PC-9 (cell line): ENCODE measurements at places on chromosomes 2 and 18. TPM values are rescaled to one million over a fixed set of nuclear protein-coding genes. Genes with fewer than 3 reads are reported as not detected.

DNA sequence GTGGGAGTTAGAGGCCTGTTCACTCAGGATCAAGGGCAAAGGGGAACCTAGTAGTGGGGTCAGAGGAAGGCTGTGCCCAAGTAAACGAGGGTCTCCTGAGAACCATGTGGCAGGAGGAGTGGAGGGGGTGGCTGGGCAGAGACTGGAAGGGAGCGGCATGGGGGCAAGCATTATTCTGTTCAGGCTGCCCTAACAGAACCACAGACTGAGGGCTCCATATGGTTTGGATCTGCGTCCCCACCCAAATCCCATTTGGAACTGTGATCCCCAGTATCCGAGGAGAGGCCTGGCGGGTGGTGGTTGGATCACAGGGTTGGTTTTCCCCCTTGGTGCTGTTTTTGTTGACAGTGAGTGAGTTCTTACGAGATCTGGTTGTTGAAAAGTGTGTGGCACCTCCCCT lies 287.0 kb downstream of the PHLPP1 start:
- no peak for DNase-seq

- no peak for DNase-seq
Observed at GRCh38 chr2:285531-285930, 2.4 kb downstream of the ALKAL2 start.

GRCh38 chr2:31831585-31831984 lies 179.2 kb downstream of the MEMO1 start:
- DNase-seq: no peak

DNA sequence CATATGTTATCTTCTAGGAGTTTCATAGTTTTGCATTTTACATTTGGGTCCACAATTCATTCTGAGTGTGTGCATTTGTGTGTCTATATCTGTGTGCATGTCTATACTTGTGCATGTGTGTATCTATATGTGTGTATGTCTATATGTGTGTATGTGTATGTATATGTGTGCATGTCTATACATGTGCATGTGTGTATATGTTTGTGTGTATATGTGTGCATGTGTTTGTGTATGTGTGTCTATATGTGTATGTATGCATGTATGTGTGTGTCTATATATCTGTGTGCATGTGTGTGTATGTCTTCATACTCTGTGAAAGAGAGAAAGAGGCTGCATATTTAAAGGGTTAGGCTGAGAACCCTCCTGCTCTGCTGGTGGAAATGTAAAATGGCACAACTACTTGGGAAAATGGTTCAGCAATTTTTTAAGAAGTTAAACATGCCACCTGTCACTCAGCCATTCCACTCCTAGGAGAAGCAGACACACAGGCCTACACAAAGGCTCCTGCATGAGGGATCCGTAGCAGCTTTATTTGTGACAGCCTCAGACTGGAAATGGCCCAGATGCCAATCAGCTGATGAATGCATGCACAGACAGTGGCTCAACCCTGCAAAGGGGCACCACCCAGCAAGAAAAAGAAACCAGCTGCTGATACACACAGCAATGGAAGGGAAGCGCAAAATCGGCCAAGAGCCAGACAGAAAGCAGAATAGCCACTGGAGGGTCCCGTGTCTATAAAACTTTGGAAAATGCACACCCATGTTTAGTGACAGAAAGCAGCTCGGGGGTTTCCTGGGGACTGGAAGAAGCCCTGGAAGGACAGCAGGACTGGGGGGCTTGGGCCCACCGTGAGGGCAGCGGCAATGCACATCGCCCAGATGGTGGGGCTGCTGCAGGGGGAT lies 146.8 kb downstream of the SEPTIN10 start:
- DNase-seq: peak; percentile 64

- no peak for DNase-seq
Observed at GRCh38 chr2:111188681-111189080, 68.0 kb downstream of the BCL2L11 start.

GRCh38 chr18:39741755-39742466 lies 2176.3 kb upstream of the CELF4 start:
- no peak for DNase-seq

DNA sequence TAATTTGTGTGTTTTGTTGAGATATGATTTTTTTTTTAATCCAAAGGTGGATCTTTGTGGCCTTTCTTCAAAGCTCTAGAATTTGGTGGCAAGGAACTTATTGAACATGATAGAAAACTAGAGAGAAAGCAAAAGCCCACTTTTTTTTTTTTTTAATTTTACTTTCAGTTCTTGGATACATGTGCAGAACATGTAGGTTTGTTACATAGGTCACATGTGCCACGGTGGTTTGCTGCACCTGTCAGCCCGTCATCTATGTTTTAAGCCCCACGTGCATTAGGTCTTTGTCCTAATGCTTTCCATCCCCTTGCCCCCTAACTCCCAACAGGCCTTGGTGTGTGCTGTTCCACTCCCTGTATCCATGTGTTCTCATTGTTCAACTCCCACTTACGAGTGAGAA lies 135.9 kb downstream of the RHBDD1 start:
- no peak for DNase-seq

DNA sequence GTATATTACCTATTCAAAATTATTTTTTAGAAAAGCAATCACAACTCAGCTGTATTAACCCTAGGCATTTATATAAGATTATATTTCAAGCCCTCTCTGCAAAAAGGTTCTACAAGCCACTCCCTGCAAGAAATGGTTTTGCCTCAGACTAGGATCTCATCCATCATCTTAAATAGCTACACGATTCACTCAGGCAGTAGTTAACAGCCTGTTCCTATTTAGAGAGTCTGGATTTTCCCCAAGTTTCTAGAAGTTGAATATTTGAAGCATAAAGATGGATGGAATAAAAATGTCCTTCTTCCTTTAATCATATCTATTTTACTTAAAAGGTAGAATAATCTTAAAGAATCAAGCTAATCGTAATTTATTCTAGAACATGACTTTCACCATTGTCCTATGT lies 167.1 kb upstream of the STK17B start:
- no peak for DNase-seq

- DNase-seq: peak; percentile 91
Observed at GRCh38 chr18:48997985-48998831, 47.4 kb upstream of the SMAD7 start.

DNA sequence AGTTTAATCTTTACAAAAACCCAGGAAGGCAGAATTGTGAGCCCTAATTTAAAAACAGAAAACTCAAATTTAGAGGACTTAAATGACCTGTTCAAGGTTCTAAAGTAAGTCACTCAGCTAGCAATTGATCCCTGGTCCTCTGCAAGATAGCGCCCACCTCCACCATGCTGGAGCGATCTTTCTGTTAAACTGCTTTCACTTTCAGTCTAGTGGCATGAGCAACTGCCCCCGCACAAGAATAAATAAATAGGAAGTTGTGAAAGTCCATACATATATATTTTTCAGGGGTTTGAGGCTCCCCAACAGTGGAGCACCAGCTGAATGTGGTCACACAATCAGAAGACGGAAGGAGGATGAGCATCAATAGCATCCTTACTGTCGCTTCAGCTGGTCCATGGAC lies 217.9 kb downstream of the NAPG start:
- DNase-seq: no peak

DNA sequence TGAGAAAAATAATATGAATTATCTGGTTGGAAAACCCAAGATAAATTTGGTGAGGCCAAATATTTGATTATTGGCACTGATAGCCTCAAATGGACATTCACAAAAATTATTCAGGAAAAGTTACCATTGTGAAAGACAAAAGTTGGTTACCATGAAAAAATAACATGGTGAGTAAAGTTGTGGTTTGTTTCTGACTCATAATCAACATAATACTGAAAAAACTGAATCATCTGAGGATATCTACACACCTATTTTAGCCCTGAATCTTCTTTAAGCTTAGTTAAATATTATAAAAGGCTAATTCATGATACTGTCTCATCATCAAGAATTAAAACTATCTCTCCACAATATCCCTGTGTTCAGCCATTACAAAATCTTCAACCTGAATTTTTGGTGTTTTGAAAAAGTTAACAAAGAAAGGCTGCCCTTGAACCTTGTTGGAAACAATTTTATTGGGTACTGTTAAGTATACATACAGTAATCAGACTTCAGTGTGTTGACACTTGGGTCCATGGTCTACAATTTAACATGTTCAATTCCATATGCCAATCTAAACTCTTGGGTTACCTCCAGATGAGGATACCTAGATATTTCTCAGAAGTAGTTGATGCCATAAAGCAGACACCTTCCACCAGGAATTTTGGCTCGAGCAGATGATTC lies 607.5 kb upstream of the SLC39A10 start:
- DNase-seq: no peak

GRCh38 chr2:68124321-68124720 lies 33.4 kb upstream of the PNO1 start:
- DNase-seq: no peak

DNA sequence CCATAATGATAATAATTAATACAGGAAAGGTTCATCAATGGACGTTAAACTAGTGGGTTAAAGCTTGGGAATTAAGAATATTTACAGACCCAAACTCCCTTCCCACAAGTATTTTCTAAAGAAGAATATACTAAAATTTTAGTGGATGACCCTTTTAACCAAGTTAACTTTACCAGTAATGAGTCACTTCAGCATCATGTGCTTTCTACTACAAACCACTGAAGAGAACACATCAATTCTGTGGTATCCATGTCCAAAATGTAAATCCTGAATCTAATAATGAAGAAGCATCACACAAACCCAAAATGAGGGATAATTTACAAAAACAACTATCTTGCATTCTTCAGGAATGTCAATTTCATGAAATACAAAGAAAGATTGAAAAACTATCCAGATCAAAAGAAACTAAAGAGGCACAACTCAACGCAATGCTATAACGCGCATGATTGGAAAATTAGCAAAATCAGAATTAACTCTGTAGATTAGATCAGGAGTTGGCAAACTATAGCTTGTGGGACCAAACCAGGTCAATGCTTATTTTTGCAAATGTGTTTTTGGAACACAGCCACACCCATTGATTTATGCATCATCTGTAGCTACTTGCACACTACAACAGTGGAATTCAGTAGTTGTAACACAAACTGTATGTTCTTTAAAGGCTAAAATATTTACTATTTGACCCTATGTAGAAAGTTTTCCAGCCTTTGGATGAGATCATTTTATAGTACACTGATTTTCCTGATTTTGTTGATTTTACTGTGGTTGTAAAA lies 27.5 kb downstream of the COPS8 start:
- no peak for DNase-seq

DNA sequence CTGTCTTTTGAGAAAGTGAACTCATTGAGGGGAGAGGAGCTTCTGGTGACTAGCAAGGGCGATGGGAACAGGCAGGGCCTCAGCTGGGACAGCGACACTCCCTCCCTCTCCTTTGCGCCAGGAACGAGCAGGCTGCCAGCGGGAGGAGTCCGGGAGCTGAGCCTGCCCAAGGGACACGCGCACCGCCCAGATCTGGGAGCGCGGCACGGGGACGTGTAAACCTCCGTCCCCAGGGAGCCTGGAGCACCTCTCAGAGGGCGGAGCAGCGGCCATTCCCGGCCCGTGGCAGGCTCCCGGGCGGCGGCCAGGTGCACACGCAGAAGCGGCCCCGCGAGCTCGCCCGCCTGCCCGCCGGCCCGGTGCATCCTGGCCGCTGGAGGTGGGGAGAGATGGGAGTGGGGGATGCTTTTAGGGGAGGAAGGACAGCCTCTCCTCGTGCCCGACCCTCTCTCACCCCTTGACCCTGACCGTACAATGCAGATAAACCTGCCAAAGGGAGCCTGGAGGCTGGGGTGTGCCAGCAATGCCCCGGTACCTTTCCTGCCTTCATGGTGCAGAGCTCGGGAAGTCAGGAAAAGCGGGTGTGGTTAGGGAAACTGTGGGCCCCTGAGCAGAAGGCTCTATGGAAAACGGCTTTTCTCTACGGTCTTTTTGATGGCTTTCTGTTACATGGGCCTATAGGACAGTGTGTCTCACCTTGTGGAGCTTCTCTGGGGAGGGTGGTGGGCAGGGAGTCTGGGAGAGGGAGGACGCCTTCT lies 2.2 kb downstream of the AQP4 start:
- peak; percentile 3 for DNase-seq

DNA sequence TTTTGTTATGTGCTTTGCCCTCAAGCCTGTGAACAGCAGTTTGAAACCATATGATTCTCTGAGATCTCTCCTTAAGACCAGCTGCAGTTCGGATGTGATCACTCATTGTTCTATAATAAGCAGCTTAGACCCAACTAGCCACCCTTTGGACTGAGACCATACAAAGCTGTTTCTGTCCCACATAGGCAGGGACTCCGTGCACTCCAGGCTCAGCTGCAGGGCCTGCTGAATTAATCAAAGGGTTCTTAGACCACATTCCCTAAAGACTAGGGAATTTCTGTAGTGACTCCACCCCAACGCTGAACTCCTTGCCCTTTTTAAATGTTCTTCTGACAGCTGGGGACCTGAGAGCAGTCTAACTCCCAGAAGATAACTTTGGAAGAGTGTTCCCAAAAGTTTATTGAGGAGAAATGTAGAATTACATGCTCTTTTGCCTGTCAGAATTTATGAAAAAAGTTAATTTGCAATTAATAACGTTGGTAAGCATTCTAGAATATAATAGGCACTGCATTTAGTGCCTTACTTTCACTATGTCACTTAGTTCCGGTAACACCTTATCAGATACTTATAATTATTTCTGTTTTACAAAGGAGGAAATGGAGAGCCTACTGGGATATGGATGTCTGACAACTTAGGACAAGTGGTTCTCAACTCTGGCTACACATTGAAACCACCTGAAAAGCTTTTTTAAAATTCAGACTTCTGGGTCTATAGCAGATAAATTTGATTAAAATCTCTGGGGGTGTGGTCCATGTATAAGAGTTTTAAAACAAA lies 42.3 kb downstream of the GULP1 start:
- DNase-seq: no peak

DNA sequence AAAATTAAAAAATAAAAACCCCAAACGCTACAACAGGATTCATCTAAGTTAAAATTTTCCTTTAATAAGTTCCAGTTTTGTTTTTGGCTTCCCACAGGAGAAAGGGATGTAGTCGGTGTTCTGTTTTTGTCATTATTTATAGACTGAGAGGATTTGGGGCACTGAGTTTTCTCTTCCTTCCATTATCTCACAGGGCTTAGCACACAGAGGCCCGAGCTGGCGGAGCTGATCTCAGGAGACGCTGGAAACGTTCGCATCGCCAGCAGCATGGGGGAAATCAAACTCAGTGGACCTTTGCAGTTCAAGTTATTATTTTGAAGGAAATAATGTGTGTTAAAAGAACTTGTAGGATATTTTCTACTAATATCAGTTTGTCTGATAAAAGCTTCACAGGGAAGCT lies 669.7 kb upstream of the SALL3 start:
- no peak for DNase-seq

- no peak for DNase-seq
Observed at GRCh38 chr18:8480506-8481328, 128.5 kb upstream of the RAB12 start.

- DNase-seq: no peak
Observed at GRCh38 chr2:54015798-54016699, 45.3 kb upstream of the PSME4 start.

Gene TRIB2
- total RNA-seq: 18.9 and 20.2 TPM in 2 replicates

Gene MALL
- total RNA-seq: 28.1 and 32.4 TPM in 2 replicates

Gene DNAJC5G
- not detected in 2 replicates for total RNA-seq

Gene PARD3B
- 7.6 and 13.2 TPM in 2 replicates for total RNA-seq

Gene TMEM182
- 12.9 and 13.7 TPM in 2 replicates for total RNA-seq

Gene UNC80
- total RNA-seq: not detected in 2 replicates

Gene STPG4
- 6.5 and 8.7 TPM in 2 replicates for total RNA-seq
